ENCODE measurements at places on chromosomes 13 and 19. TPM values are rescaled to one million over a fixed set of nuclear protein-coding genes. Genes with fewer than 3 reads are reported as not detected.

RXFP2 gene
- total RNA-seq = not detected

- no peak overlapping the region for H3K27ac ChIP-seq
- peaks cover 7% of the 10 kb centered on the region for H3K36me3 ChIP-seq
- H3K27me3 ChIP-seq = no peaks in the 10 kb centered on the region
- no peaks in the 10 kb centered on the region for H3K4me1 ChIP-seq
- no peak overlapping the region for H3K4me3 ChIP-seq
These were observed 75.0 kb downstream of the DHRS12 start for GRCh38 chr13:51728972-51729371.

IZUMO4 gene
- 1.8 TPM for total RNA-seq

- H3K27ac ChIP-seq = no peak overlapping the region
- H3K4me1 ChIP-seq = no peaks in the 10 kb centered on the region
These were observed 414.8 kb upstream of the PCDH20 start for GRCh38 chr13:61830475-61830874.

DNA sequence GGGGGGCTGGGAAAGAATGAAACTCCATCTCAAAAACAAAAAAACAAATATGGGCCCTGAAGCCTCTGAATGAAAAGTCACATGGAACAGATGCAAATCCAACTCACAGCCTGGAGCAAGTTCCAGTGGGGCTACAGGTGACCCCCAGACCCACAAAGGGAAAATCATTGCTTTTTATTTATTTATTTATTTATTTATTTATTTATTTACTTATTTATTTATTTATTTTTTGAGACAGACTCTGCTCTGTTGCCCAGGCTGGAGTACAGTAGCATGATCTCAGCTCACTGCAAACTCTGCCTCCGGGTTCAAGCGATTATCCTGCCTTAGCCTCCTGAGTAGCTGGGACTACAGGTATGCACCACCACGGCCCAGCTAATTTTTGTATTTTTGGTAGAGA lies 13.3 kb upstream of the CCL25 start:
- H3K27ac ChIP-seq = no peak overlapping the region
- H3K4me1 ChIP-seq = no peaks in the 10 kb centered on the region
- no peaks in the 10 kb centered on the region for H3K27me3 ChIP-seq
- DNase-seq = no peak
- no peak overlapping the region for H3K4me3 ChIP-seq
- no peaks in the 10 kb centered on the region for H3K36me3 ChIP-seq

DNA sequence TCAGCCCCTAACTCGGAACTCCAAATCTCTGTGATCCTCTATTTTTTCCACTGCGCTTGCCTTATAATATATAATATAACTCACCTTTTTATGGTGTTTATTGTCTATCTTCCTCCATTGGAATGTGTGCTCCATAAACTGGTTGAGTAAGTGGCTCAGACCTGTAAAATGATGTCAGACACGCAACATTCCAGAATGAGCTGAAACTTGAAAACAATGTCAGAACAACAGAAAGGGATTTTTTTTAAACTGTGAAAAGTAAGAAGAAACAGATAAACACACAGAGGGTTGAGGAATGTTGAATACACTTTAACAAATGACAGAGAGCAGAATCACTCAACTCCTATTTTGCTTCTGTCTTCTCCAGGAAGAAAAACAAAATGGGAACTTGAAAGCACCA lies 19.1 kb upstream of the FAM216B start:
- no peaks in the 10 kb centered on the region for H3K36me3 ChIP-seq
- no peak overlapping the region for H3K4me3 ChIP-seq
- DNase-seq = no peak
- H3K27me3 ChIP-seq = no peaks in the 10 kb centered on the region
- no peak overlapping the region for H3K27ac ChIP-seq

DNA sequence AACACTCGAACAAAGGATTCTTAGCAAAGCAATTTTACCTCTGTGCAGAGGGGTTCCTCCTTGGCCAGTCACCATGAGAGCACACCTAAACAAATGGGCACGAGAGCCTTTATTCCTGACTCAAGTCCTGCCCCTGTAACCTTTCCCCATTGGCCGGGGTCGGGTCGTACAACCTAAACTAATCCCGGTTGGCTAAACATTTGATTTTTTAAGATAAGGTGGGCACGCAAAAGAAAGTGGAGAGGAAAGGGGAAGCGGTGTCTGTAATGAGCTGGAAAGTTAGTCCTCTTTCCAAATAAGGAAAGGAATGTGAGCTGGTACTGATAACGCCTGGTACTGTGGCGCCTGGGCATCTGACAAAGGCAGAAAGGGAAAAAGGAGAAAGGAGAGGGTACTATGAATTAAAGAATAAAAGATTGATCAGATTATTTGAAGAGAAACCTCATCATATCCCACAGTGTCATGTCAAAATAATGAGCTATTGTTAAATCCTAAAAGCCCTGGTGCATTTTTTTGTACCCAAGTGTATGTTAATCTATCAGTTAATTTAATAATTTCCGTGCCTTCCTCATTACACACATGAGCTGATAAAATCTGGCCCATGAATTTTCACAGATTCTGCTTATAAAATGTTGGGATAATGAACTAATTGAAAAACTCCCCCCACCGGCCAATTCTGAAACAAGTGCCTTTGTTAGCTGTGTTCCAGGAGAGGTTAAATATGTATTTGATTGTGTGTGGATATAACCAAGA lies 335.7 kb downstream of the RFC3 start:
- no peaks in the 10 kb centered on the region for H3K27me3 ChIP-seq
- no peak for DNase-seq
- no peaks in the 10 kb centered on the region for H3K36me3 ChIP-seq
- H3K27ac ChIP-seq = no peak overlapping the region
- H3K4me3 ChIP-seq = no peak overlapping the region
- peaks cover 8% of the 10 kb centered on the region for H3K4me1 ChIP-seq

ODAD3 gene
- 1.6 TPM for total RNA-seq

DNA sequence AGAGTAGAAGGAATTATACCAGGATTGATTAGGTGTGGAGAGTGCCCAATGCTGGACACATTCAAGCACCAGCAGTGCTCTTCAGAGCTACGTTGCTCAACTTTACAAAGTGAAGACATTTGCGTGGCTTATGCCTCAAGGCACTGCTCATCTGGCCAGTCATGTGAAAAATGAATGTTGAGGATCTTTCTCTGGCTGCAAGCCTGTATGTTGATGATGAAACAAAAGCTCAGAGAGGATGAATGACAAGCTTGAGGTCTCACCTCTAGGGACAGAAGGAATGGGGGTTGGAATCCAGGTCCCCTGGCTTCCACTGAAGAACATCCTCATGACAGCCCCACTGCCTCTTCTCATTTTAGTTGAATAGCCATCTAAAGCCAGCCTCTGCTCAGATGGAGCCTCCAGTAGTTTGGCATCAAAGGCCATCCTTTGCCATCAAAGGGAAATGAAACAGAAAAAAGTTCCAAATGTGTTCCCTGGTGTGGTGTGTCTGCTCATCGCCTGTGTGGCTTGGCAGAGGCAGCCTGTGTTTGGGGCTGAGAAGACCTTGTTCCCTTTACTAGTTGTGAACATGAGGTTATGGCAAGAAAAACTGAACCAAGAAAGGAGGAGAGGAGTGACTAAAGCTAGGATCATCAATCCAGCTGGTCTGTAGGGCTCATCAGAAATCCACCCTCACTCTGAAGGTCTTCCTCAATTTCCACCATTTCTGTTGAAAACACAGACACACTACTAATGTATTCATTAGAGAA lies 114.0 kb upstream of the KL start:
- no peak for DNase-seq
- H3K36me3 ChIP-seq = peaks cover under 1% of the 10 kb centered on the region
- no peak overlapping the region for H3K4me3 ChIP-seq
- H3K4me1 ChIP-seq = peaks cover 6% of the 10 kb centered on the region

GRCh38 chr19:17873786-17874757 lies 2.3 kb downstream of the SLC5A5 start:
- H3K27me3 ChIP-seq = peaks cover 4% of the 10 kb centered on the region
- no peaks in the 10 kb centered on the region for H3K36me3 ChIP-seq
- no peak for DNase-seq
